CD4-positive, alpha-beta T cell treated with Interleukin-15 for 1 hour (primary cell): ENCODE measurements at places on chromosomes 1 and 21.
A peak's percentile ranks its signal among the peaks of the same experiment; 100 is the strongest.

DNA sequence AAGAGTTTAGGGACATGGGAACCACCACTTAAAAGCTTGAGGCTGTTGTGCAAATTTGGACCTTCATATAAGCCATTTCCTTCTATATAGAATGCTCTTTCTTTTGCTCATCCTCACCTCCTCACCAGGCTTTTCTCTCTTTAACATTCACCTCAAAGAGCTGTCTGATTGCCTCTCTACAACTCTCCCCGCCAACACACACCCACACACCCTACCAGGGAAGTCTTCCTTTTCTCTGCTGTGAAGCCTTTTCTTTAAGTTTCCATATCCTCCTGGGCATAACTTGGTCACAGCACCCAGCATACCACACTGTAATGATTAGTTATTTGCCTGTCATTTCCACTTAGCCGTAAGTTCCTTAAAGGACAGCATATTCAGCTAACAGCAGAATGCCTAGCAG is 40.6 kb downstream of the WLS start:
- no peak for DNase-seq

DNA sequence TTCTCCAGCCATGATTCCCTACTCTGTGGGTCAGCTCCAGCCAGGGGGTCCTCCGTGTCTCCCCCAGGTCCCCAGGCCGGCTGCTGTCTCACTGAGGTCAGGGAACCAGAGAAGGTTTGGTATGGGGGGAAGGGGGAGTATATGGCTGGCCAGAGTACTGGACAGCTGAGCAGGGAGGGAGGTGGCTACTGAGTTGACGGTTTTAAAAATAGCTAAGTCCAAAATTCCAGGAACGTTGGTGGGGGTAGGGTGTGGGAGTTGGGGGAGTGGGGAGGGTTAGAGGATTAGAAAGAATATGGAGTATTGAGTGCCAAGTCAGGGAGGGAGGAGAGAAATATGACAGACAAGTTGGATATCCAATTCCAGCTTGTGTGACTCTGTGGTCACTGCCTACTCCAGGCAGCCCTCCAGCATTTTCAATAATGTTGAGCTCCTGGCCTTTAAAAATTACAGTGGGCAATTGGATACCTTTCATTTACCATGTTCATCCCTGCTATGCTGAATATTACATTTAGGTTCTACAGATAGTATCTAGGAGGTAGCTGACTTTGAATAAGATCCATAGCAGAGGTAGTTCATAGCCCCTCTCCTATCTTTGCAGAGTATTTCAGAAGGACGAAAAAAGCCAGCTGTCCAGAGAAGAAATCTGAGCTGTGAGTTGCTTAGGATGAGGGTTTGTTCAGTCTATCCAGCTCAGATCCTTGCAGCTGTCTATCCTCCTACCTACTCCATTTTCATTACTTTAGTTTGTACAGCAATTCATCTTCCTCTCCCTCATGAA is at the start of gene HJV:
Gene HJV, minus strand, starts transcription at position 114 of the 781 bp plus-strand sequence. CDS start 1,504 bp downstream, outside the sequence.
- DNase-seq: no peak

DNA sequence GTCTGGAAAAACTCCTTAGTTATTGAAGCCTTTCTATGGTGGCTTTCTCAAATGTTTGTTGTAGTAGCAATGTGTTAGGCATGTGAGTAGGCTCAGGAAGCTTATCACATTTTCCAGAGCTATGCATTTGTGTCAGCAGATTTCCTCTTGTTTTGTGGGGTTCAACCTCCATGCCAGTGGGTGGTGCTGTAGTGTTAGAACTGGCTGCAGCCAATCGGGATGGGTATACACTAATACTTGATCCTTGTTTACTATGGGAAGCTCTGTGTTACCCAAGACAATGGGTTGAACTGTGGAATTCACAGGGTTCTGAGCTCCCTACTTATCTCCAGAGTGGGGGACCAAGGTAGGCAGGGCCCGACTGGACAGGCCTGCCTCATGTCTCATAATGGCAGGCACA is 348.5 kb upstream of the ADAMTS5 start:
- DNase-seq: no peak

- no peak for DNase-seq
These were observed 14.2 kb upstream of the CASQ2 start for GRCh38 chr1:115782571-115783281.

GRCh38 chr1:84972377-84972987 is 24.4 kb downstream of the MCOLN2 start:
- no peak for DNase-seq

DNA sequence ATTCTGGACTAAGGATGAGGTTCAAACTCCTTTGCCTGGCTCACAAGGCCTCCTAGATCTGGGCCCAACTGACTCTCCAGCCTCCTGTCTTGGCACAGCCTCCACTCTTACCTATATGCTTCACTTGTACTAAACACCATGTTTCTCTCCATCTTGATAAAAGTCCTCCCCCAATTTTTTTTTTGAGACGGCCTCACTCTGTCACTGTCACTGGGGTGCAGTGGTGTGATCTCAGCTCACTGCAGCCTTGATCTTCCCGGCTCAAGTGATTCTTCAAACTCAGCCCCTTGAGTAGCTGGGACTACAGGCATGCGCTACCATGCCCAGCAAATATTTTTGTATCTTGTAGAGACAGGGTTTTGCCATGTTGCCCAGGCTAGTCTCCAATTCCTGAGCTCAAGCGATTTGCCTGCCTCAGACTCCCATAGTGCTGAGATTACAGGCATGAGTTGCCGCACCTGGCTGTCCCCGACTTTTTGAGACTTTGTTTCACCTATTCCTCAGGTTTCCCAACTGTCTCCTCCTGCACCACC is 39.7 kb downstream of the CD34 start:
- no peak for DNase-seq

GRCh38 chr1:69138172-69138571 is 429.6 kb upstream of the LRRC7 start:
- DNase-seq: no peak

GRCh38 chr1:41476807-41477361 is 7.6 kb downstream of the EDN2 start:
- no peak for DNase-seq

GRCh38 chr1:225380691-225381090 is 47.1 kb downstream of the LBR start:
- no peak for DNase-seq

- no peak for DNase-seq
These were observed 32.7 kb downstream of the C1orf21 start for GRCh38 chr1:184419350-184420161.

- no peak for DNase-seq
These were observed 46.3 kb downstream of the TESK2 start for GRCh38 chr1:45444609-45445131.

GRCh38 chr1:10681296-10682107 is 114.9 kb downstream of the CASZ1 start:
- no peak for DNase-seq

DNA sequence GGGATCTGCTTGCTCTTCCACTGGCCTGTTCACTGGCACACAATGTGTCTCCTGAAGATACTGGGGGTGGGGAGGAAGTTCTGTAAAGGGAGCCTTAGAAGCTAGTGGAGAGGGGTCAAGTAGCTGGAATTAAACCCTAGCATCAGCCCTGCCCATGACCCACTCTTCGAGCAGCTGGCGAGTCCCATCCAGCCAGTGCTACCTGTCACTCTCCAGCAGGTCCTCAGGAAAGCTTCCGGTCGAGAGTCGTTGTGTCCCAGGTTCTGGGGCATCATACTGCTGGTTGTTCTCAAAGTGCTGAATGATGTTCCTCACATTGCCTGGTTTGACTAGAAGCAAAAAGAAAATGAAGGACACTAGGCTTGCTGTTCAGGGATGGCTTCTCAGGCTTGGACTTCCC is 30.9 kb downstream of the LRRC71 start:
- no peak for DNase-seq

GRCh38 chr1:17696417-17697301 is 58.5 kb upstream of the ACTL8 start:
- DNase-seq: no peak

GRCh38 chr1:14693949-14694348 is 95.5 kb downstream of the KAZN start:
- no peak for DNase-seq

DNA sequence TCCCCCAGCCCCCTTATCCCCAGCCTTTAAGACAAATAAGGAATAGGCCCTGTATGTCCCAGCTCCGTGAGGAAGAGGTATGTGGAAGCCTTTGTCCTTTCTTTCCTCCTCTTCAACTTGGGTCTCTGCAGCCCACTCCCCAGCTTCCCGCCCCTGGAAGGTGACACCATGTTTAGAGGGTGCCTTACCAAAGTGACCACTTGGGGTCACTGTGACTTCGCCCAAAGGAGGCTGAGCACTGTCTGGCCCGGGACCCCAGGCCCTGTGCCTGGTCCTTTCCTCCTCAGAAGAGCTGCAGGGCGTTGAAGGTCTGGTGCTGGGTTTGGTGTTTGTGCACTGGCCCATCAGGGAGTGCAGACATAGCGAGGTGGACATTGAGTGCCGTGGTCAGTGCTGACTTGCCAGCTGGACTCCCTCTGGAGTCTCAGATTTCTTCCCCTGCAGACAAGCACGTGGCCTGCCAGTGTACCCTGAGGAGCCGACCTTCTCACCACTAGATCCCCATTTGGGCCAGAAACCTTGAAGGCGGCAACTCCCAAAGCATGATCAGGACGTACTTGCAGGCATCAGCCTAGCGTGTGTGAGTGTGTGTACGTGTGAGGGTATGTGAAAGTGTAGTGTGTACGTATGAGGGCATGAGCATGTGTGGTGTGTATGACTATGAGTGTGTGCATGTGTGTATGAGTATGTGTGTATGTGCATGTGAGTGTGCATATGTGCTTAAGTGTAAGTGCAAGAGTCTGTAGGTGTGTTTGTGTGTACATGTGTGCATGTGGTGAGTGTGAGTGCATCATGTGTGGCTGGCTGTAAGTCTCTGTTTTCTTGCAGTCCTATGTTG is 181.4 kb upstream of the KIAA0040 start:
- DNase-seq: no peak

DNA sequence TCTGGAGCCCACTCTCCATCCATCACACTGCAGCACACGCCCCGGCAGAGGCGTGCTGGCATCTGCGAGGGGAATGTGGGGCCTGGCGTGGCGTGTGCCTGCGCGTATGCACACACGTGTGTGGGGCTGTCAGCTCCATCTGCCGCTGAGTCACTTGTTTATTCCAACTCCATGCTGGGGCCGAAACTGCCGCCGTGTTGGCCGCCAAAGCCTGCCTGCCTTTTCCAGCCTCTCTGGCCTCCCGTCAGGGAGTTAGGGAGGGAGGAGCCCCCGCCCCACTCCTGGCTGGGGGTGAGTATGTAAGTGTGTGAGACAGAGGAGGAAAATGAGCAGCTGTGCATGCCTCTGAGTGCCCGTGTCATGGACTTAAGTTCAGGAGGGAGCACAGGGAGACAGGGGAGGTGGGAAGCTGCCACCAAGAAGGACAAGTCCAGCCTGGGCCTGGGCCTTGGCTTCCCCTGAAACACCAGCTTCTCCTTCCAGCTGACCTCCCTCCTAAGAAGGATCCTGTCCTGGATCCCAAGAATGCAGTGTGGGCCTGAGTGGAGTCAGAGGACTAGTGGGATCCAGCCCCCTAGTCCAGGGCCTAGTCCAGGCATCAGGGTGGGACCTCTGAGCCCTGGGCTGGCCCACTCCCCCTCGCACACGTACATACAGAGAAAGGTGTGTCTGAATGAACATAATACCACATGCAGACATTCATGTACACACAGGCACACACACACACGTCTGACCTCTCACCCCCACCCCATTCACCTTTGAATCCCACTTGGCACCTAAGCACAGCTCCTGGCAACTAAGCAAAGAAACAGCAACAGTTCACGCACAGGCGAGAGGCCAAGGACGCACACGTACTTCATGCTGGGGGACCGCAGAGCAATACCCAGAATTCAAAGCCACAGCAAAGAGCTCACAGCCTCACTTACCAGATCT is 24.7 kb downstream of the MEF2D start:
- DNase-seq: no peak

GRCh38 chr1:216184126-216184680 is 239.0 kb downstream of the USH2A start:
- no peak for DNase-seq

DNA sequence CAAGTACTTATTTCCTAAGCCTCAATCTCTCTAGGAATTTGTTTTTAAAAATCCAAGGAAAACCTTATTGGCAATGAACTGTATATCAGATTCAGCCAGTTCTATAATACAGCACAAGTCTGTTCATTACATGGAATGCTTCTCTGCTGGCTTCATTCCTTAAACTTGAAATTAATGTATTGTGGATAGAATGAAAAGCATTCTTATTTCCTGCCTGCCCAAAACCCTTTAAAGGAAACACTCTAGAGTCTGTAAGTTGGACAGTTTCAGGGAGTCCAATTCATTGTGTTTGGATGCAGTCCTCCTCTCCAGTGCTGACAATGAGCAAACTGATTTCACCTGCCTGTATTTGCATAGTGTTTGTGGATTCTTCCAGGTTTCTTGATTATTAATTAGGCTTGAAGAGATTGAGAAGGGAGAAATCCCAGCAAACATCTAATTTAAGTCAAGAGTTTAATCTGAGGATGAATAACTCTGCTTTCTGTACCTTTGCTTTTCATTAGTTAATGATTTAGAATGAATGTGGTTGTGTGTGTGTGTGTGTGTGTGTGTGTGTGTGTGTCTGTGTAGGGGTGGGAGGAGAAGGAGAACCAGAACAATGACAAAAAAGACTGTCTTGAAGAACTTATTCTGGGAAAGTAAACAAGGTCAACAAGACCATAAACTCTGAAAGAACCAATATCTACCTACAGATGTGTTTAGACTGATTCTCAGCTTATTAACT is 61.2 kb downstream of the CACHD1 start:
- DNase-seq: no peak

GRCh38 chr1:1177452-1178206 is 3.9 kb downstream of the TTLL10 start:
- DNase-seq: peak; percentile 15

DNA sequence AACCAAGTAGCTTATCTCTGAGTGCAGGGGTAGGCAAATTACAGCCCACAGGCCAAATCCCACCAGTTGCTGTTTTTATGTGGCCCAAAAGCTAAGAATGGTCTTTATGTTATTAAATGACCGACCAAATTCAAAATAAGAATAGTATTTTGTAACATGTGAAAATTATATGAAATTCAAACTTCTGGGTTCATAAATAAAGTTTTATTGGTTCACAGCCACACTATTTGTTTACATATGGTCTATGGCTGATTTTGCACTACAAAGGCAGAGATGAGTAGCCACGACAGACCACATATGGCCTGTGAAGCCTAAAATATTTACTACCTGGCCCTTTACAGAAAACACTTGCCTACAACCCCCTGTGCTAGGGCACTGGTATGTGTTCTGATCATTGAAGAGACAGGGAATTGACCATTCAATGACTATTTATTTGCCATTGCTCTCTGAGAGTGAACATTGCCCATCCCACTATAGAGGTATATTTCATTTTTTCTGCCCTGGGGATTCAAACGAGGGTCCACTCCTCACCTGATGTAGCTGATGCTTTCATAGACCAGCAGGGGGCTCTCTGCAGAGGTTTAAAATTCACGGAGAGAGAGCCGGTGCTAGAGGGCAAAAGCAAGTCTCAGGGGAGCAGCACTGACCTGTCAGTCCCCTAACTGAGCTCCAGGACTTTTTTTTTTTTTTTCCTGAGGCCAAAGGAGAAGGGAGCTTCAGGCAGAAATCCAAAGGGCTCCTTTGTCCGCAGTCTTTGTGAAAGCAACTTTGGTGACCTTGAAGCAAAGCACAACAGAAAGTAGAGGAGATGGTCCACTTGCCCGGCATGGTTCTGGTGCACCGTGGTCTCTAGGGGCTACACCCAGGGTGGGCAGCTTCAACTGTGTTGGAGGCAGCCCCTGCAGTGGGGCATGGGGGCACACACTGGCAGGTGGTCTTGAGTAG is 7.3 kb upstream of the GNL2 start:
- DNase-seq: peak; percentile 20

- DNase-seq: no peak
These were observed 13.8 kb downstream of the STRIP1 start for GRCh38 chr1:110048240-110048639.
